NCI-H510A (cell line): ENCODE measurements at places on chromosomes 6 and 20.
A peak's percentile ranks its signal among the peaks of the same experiment; 100 is the strongest.

DNA sequence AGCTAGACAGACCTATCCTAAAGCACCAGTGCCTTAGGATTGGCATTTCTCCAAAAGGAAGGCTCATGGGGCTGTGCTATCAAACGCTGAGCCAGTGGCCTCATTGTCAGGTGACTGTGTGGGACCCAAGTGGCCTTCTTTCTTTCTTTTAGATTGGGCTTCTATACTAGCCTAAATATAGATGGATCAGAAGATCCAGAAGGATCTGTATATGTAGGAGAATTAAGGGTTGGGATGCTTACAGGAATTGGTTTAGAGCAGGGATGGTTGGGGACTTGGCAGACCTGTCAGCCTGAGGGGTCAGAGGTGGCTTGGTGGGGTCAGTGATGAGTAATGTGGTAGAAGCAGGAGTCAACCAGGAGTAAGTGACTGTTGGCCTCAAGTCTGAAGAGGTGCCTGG, 14.8 kb downstream of the ABT1 start:
- DNase-seq, result no peak

DNA sequence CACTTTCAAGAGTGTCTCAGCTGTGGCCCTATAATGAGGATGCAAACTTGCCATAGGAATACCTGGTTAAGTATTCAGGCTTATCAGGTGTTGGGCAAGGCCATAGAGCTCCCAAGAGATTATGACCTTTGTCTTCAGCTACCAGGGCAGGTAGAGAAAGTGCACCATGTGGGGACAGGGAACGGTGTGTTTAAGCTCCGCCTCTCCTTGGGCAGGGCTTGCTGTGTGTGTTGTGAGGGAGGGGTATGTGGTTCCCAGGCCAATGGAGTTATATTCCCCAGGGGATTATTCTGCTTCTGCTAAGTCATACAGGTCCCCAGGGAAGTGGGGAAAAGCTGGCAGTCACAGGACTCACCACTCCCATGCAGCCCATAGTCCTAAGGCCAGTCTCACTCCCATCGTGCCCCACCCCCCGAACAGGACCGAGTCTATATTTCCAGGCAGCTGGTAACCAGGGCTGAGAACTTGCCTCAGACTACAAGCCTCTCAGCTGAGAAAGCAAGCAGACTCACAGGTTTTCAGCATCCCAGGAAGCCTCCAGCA, 660.2 kb downstream of the HTR1B start:
- no peak for DNase-seq

GRCh38 chr20:50267041-50267865, 76.6 kb downstream of the CEBPB start:
- no peak for DNase-seq

DNA sequence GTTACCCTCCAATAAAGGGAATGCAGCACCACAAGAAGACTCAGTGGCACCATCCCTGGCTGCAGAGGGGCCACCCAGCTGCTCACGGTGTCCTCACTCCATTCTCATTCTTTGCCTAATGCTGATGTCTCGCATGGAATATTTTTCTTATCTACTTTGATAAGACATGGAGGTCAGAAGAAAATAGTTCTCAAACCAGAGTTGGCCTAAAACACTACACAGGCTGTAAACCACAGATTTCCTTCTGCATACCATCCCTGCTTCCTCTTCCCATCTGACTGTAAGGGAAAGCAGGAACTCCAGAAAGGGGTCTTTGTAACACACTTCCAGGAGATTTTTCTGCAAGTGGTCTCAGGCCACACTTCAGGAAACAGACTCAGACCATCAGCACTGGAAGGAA, 43.1 kb upstream of the CD93 start:
- DNase-seq, result no peak

GRCh38 chr6:39634646-39635341, 90.4 kb downstream of the KIF6 start:
- DNase-seq, result no peak

GRCh38 chr6:42021847-42022754, 28.2 kb upstream of the TAF8 start:
- no peak for DNase-seq

GRCh38 chr6:29591677-29592076, 6.8 kb downstream of the OR2H2 start:
- no peak for DNase-seq

GRCh38 chr20:44409132-44409600, 53.7 kb downstream of the HNF4A start:
- no peak for DNase-seq

DNA sequence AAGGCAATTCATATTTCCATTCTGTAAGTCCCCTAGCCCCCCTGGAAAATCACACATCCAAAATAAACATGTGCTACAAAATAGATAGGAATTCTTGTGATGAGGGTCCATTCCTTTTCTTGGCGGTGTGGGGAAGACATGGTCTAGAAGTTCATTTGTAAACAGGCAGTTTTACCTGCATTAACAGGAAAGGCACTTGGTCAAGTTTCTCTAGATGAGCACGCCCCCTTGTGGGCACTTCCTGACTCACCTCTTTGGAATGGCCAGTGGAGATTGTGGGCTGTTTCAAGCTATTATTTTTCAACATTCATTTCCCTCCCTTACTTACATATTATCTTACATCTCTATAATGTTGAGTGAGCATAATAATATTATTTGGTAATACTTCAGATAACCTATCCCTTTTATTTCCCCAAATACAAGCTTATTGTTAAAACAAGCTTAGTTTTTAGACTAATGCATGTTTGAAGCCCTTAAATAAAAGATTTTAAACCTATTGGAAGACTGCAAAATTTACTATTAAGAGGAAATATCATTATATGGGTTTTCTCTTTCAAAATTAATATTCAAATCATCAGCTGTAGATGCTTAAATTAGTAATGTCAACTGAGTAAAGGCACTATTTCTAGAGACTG, 92.1 kb downstream of the TASP1 start:
- peak; percentile 45 for DNase-seq

- no peak for DNase-seq
These were observed 645.8 kb upstream of the ARID1B start for GRCh38 chr6:156131221-156131903.

DNA sequence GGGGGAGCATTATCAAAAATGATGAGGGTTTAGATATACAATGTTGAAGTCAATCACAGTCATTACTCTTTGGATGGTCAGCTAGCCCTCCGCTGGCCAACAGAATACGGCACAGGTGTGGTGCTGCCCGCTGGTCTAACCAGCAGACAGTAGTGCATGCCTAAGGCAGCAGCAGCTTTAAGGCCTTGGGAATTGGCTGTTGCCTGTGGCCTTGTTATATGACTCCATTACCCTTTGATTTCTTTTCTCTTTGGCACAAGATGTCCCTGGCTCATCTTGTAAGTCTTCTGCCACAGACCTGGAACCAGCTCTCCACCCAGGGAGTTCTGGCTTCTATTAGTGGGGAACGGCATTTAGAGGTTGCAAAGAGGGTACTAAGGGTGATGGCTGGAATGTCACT, 110.2 kb downstream of the WDR27 start:
- no peak for DNase-seq
